NCI-H1436 (cell line): ENCODE measurements at places on chromosomes 4 and X.

DNA sequence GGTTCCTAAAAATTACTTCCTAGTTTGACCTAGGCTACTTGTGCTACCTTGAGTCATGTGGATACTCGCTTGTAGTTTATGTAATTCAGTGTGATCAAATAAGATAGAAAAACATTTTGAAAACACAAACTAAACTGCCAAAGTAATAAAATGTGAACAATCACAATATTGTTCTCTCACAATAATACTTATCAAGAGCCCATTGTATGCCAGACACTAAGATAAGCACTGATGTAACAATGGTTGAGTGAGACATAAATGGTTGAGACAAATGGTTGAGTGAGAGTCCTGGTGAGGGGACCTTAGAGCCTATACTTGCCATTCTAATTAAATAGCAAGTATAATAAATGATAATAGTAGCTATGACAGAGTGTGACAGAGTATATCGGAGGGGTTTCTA, 41.7 kb downstream of the RFC1 start:
- DNase-seq: no peak

DNA sequence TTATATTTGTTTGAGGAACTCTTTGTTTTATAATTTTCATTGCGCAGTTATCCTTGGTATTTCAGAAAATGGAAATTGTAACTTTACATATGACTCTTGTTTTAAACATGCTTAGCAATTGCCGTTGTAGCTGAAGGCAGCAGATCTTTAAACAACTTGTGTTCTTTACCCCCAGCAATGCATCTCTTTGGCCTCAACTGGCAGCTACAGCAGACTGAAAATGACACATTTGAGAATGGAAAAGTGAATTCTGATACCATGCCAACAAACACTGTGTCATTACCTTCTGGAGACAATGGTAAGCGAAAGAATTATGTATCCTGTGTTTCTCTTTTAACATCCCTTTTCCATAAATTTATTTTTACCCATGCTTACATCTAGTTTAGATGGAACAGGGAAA, 263.6 kb downstream of the DCTD start:
- DNase-seq: no peak

DNA sequence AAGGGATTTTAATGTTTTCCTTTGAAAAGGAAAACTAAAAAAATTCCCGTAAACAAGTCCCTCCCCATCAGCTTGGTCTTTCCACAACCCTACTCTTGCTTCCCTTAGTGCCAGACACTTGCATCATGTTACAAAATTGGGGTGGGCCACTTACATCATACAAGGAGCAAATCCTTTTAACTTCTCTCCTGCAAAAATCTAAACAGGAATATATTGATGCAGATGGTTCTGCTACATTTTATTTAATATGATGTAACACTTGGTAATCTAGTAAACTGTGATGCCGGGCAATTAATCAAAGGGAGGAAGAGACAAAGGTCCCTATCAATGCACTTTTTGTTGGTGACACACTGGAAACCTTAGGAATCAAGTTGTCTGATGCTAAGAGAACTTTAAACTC, 125.3 kb downstream of the UBE2K start:
- no peak for DNase-seq

GRCh38 chrX:48468693-48469691, 1.1 kb downstream of the SLC38A5 start:
- DNase-seq: no peak

- no peak for DNase-seq
These were observed 229.1 kb downstream of the GUCY2F start for GRCh38 chrX:109252789-109253188.

DNA sequence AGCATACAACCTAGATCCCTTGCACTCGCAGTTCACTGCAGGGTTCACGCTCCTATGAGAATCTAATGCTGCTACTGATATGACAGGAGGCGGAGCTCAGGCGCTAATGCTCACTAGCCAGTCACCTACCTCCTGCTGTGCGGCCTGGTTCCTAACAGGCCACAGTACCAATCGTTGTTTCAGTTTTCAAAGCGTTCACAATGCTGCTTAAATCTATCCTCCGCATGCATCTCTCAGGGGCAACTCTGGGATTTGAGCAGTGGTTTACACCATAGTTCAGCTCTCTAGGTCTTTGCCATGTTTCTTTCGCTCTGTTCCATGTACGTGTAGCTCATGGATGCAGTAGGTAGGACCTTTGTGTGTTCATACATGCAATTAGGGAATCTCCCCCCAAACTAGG, 47.2 kb downstream of the CLOCK start:
- no peak for DNase-seq

DNA sequence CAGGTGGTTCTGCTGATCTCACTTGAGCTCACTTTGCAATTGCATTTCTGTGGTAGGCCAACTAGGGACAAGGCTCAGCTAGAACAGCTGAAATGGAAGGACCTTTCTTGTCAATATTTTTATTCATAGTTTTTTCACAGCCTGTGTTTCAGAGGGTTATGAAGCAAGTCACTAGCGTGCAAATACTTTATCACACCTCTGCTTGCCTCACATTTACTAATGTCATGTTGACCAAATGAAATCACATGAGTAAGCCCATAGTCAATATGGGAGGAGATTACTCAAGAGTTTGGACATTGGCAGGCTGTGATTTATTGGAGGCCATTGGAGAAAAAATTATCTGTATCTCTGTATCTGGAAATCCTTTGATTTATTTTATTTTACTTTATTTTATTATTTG, 628.3 kb upstream of the EPHA5 start:
- DNase-seq: no peak
